ENCODE measurements at places on chromosomes 12 and 14.

- no peaks in the 10 kb centered on the region for H3K36me3 ChIP-seq
- no peak overlapping the region for H3K4me3 ChIP-seq
These were observed 2.6 kb downstream of the RTL1 start for GRCh38 chr14:100900837-100901390.

DNA sequence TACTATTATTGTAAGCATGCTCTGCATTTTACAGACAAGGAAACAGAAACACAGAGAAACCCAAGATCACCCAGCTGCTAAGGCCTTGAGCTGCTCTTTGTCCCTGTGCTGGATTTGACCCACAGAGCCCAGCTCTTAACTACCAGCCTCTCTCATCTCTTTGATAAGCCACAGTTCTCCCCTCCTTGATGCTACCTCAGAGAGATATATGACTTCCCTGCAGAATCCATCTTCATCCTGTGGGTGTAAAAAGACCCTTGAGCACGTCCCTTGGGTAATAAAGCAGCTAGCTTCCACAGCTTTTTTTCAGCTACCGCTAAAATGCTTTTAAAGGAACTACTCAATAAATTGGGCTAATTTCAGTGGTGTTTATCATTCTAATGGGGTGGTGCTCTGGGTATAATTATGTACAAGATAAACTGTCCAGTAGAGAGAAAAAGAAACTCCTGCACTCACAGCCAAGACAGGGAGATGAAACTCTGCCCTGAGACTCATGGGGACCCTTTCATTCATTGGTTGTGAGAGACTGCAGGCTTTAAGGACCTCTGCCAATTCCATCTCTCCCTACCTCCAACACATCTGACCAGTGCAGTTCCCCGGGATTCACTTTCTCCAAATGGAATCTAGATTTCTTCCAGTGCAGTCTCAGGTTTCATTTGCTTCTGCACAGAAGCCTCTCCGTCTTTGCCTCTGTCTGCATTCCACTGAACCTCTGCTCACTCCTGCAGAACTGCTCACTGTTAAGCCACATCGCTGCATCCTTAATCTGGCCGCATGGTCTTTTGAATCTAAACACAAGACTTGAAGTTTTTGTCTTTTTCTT, 24.7 kb upstream of the NTF3 start:
- H3K27ac ChIP-seq, result no peak overlapping the region
- no peak overlapping the region for H3K4me3 ChIP-seq
- H3K27me3 ChIP-seq, result peaks cover 7% of the 10 kb centered on the region
- no peaks in the 10 kb centered on the region for H3K36me3 ChIP-seq

- no peak overlapping the region for H3K27ac ChIP-seq
- H3K4me3 ChIP-seq, result no peak overlapping the region
- H3K27me3 ChIP-seq, result no peaks in the 10 kb centered on the region
- H3K4me1 ChIP-seq, result peaks cover 17% of the 10 kb centered on the region
These were observed 21.7 kb downstream of the SNRNP35 start for GRCh38 chr12:123479442-123480180.

DNA sequence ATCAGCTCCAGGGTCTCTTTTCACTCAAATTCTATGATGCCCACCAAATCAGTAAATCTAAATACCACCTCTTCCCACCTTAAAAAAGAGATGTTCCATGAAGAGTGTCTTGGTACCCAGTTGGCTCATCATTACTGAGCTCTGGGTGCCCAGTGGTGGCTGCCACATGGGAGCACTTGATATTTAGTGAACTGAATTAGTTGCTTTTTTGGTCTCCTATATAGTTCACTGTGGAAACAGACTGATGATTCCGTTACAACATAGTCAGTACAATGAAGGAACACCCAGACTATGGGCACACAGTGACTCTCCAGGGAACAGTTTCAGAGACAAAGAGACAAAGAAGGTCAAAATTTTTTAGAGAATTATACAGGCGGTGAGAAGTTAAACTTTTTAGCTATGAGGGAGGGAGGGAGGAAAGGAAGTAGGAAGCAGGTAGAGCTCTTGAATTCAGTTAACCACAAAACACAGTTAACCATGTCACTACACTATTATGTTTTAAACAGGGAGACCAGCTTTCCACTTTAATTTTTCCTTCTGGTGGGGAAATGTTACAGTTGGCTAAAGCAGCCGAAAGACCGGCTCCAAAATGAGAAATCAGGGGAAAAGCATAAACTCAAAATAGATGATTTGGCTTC, 14.6 kb upstream of the YY1 start:
- no peak for DNase-seq
- no peak overlapping the region for H3K27ac ChIP-seq
- no peaks in the 10 kb centered on the region for H3K27me3 ChIP-seq
- peaks cover 3% of the 10 kb centered on the region for H3K36me3 ChIP-seq
- H3K4me3 ChIP-seq, result no peak overlapping the region

GRCh38 chr14:89399594-89400068, 17.4 kb downstream of the FOXN3 start:
- peaks cover 35% of the 10 kb centered on the region for H3K36me3 ChIP-seq
- H3K4me3 ChIP-seq, result no peak overlapping the region
- no peak overlapping the region for H3K27ac ChIP-seq
- no peaks in the 10 kb centered on the region for H3K27me3 ChIP-seq
- H3K4me1 ChIP-seq, result peaks cover 35% of the 10 kb centered on the region

DNA sequence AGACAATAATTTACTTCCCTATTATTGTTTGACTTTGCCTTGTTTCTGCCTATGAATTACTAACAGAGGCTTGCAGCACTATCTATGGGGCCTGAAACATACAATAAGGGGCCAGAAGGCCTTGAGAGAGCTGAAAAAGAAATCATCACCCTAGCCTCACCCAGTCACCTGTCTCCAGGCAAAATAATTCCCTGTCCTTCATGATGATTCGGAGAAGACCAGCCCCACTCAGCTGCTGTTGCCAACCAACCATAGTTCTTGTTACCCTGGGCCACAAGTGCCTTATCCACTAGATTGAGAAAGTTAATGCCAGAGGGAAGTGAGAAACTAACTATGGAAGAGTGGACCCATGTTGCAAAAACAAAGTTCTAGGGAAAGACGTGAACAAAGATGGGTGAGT, 97.1 kb downstream of the ARF6 start:
- DNase-seq, result no peak
- H3K36me3 ChIP-seq, result peaks cover 4% of the 10 kb centered on the region
- H3K4me1 ChIP-seq, result peaks cover 23% of the 10 kb centered on the region
- H3K27me3 ChIP-seq, result no peaks in the 10 kb centered on the region
- H3K4me3 ChIP-seq, result no peak overlapping the region
- H3K27ac ChIP-seq, result peak overlapping the region; percentile 1

DNA sequence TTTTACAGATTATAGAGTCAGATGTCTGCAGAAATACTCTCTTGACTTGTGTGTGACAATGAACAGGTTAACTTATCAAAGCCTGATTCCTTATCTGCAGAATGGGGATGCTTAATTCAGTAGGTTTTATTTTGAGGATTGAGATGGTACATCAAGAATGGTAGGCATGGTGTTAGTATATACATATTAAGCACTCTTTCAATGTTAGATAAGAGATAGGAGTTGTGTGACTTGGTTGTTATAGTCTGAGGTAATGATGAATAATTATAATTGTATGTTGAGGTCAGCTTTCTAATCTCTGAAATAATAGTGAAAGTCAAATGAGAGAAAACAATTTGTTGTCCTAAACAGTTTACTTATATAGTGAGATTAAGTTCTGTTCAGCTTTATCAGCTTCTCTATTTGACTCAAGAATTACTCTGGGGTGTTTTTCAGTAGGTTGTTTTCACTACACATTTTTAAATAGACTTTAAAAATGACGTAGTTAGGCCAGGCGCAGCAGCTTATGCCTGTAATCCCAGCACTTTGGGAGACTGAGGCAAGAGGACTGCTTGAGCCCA, 11.9 kb downstream of the PALS1 start:
- H3K27me3 ChIP-seq, result no peaks in the 10 kb centered on the region
- H3K4me3 ChIP-seq, result no peak overlapping the region
- H3K27ac ChIP-seq, result no peak overlapping the region
- peaks cover 1% of the 10 kb centered on the region for H3K36me3 ChIP-seq
- no peak for DNase-seq

DNA sequence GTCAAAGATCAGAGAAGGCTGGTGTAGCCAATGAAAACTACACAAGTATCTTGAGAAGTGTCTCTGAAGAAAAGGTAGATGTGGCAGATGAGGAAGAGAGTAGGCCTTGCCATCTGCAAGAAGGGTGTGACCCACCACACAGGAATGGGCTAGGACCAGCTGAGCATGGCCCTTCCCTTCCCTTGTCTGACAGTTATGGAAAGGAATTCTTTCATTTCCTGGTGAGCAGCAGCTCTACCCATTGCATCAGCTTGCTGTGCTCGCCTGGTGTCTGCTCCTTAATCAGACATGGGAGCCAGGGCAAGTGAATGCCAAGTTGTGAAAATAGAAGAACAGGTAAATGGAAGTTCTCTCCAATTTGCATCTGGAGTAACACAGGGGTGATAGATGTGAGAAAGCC, 145.2 kb upstream of the KRR1 start:
- H3K27me3 ChIP-seq, result peaks cover 21% of the 10 kb centered on the region
- no peak for DNase-seq
- H3K27ac ChIP-seq, result no peak overlapping the region
- peaks cover 6% of the 10 kb centered on the region for H3K36me3 ChIP-seq
- H3K4me1 ChIP-seq, result peaks cover 35% of the 10 kb centered on the region

- H3K27me3 ChIP-seq, result no peaks in the 10 kb centered on the region
- H3K4me3 ChIP-seq, result peak overlapping the region; percentile 99
- H3K36me3 ChIP-seq, result peaks cover 49% of the 10 kb centered on the region
- H3K27ac ChIP-seq, result peak overlapping the region; percentile 100
These were observed 3.4 kb downstream of the RHOF start for GRCh38 chr12:121789800-121790728.

DNA sequence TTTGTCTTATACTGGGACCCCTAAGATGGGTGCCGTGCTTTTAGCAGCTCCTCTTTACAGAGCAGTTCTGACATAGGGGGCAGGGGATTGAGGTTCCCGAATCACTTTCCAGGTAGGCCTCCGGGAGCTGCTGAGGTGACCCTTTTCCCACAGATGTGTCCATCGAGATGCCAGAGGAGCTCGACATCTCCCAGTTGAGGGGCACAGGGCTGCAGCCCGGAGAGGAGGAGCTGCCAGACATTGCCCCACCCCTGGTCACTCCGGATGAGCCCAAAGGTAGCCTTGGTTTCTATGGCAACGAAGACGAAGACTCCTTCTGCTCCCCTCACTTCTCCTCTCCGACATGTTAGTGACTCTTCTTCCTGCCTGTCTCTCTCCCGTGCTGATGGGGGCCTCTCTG, 4.3 kb upstream of the TPI1 start:
- H3K36me3 ChIP-seq, result peaks cover 53% of the 10 kb centered on the region
- H3K27ac ChIP-seq, result peak overlapping the region; percentile 58
- H3K4me3 ChIP-seq, result no peak overlapping the region
- DNase-seq, result no peak
- peaks cover 7% of the 10 kb centered on the region for H3K4me1 ChIP-seq
- no peaks in the 10 kb centered on the region for H3K27me3 ChIP-seq

Data from T-helper 2 cell treated with Interferon-gamma antibody and Interleukin-4, amounts not matched to agents 5 μg/mL and 100 μg/mL, for 36 hours (primary cell).